ENCODE measurements at places on chromosomes 2 and 18. TPM values are rescaled to one million over a fixed set of nuclear protein-coding genes. Genes with fewer than 3 reads are reported as not detected.
A peak's percentile ranks its signal among the peaks of the same experiment; 100 is the strongest.

CTAGE1 gene
- 0.06 TPM for polyA plus RNA-seq

ARHGAP15 gene
- polyA plus RNA-seq = 0.10 TPM

TSPYL6 gene
- polyA plus RNA-seq = not detected

MBOAT2 gene
- 103 TPM for polyA plus RNA-seq

ANTXR1 gene
- polyA plus RNA-seq = 187 TPM

GPAT2 gene
- 0.38 TPM for polyA plus RNA-seq

HOXD11 gene
- polyA plus RNA-seq = 27.7 TPM

CYRIA gene
- polyA plus RNA-seq = not detected

TNS1 gene
- polyA plus RNA-seq = 78.6 TPM

CD8B gene
- not detected for polyA plus RNA-seq

EIF2B4 gene
- polyA plus RNA-seq = 55.2 TPM

DNA sequence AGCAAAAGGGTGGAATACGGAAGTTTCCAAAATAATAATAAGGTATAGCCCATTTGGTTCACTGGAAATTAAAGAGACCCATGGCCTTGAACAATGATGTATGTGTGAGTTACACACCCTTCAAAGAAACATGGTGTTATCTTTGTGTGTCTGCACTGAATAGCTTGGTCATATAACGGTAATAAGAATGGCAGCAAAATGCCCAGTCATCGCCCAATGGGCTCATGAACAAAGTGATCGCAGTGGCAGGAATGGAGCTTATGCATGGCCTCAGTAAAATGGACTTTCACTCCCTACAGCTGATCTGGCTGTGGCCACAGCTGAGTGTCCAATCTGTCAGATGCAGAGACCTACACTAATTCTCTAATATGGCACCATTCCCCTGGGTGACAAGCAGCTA is 201.3 kb downstream of the RPIA start:
- no peaks in the 10 kb centered on the region for H3K27me3 ChIP-seq
- no peak overlapping the region for H3K4me3 ChIP-seq
- H3K36me3 ChIP-seq = no peaks in the 10 kb centered on the region
- no peaks in the 10 kb centered on the region for H3K4me1 ChIP-seq

DNA sequence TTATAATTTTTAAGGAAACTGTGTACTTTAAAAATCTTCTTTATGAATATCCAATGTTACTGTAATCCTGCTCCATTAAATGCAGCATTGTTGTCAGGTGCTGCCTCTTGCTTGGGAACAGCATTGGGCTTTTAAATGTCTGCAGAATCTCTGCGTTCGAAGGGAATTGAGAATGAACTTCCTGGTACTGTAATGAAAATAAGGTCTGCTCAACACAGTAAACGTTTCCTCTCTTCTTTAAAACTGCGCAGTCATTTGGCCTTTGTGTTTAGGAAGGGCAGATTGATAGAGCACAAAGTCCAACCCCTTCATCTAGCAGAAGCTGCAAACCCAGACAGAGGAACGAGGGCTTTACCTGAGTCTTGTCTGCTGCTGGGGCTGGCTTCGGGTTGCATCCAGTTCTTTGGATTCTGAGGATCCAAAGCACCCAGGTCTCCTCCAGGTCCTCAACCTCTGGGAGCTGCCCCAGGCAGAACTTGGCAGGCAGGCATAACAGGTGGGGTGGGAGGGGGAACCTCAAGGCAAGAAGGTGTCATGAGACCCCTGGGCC is 104.5 kb downstream of the UGGT1 start:
- H3K36me3 ChIP-seq = no peaks in the 10 kb centered on the region
- H3K27me3 ChIP-seq = no peaks in the 10 kb centered on the region
- no peak overlapping the region for H3K4me3 ChIP-seq
- no peak overlapping the region for H3K27ac ChIP-seq
- no peak for DNase-seq
- H3K4me1 ChIP-seq = no peaks in the 10 kb centered on the region

DNA sequence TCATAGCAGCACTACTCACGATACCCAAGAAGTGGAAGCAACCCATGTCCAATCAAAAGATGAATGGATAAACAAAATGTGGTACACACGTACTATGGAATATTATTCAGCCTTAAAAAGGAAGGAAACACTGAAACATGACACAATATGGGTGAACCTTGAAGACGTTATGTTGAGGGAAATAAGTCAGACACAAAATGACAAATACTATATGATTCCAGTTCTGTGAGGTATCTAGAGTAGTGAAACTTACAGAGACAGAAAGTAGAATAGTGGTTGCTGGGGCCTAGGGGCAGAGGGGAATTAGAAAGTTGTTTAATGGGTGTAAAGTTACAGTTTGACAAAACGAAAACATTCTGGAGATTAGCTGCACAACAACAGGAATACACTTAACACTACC is 24.7 kb downstream of the TLK1 start:
- H3K4me3 ChIP-seq = no peak overlapping the region
- H3K27ac ChIP-seq = no peak overlapping the region
- H3K4me1 ChIP-seq = peaks cover under 1% of the 10 kb centered on the region
- H3K27me3 ChIP-seq = no peaks in the 10 kb centered on the region
- H3K36me3 ChIP-seq = no peaks in the 10 kb centered on the region

GRCh38 chr2:186610785-186611184 is 20.9 kb downstream of the ITGAV start:
- H3K4me1 ChIP-seq = no peaks in the 10 kb centered on the region
- no peak for DNase-seq
- no peaks in the 10 kb centered on the region for H3K27me3 ChIP-seq
- no peak overlapping the region for H3K27ac ChIP-seq
- H3K36me3 ChIP-seq = 0 out of 2 replicates have a peak, but pooled peaks cover 3% of the 10 kb centered on the region

- no peak overlapping the region for H3K27ac ChIP-seq
- H3K27me3 ChIP-seq = peaks cover 4% of the 10 kb centered on the region
- H3K4me3 ChIP-seq = no peak overlapping the region
- H3K36me3 ChIP-seq = no peaks in the 10 kb centered on the region
These were observed 140.7 kb downstream of the RNF144A start for GRCh38 chr2:7057865-7058400.

GRCh38 chr2:63301481-63301880 is 250.9 kb downstream of the OTX1 start:
- H3K27me3 ChIP-seq = no peaks in the 10 kb centered on the region
- no peaks in the 10 kb centered on the region for H3K36me3 ChIP-seq
- H3K4me1 ChIP-seq = no peaks in the 10 kb centered on the region
- no peak overlapping the region for H3K4me3 ChIP-seq

DNA sequence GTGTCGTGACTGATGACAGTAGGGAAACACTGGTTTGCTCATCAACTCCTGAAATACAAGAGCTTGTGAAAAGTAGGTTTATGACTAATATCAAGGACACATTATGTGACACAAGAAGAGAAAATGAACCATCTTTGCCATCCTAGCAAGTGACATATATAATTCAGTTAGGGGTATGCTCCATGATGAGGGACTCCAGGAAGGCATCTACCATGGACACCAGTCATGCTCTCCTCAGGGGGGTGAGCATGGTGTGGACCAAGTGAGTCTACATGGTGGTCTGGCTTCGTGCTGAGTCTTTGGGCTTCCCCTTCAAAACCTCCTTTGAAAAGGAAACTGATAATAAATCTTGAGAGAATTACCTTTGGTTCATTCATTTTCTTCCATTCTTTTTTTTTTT is 11.7 kb upstream of the SERPINB5 start:
- no peaks in the 10 kb centered on the region for H3K4me1 ChIP-seq
- DNase-seq = no peak
- peaks cover 10% of the 10 kb centered on the region for H3K27me3 ChIP-seq
- no peak overlapping the region for H3K27ac ChIP-seq

DNA sequence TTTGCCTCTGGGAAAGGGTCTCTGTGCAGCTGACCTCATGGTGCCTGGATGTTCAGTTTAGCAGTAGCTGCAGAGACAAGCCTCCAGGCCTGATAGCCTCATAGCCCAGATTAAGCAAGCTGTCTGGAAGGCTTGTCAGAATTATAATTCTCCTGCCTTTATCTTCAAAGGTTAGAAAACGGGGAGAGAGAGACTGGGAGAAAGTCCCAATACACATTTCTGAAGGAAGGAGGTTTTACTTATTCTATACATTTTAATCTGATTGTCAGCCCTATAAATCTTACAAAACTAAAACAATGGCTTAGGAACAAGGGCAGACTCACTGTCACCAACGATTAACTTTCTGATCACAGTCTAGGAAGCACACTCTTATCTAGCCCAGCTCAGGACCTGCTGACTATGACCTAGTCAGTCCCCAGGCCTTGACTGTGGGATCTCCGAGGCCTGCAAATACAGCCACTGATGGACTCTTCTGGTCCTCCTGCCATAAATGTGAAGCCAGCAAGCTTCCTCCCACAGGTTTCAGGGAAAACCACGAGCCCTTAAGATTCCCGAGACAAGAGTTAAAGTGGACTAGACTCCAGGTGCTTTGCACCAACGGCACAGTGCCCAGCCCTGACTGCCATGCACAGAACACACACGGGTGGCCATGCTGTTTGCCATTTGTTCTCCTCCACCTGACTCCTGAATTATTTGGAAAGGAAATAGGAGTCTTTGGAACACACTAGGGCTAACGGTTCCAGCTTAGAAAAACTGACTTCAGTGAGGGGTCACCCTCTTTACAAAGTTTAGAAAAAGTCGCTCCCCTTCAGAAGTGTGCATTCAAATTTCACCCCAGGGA is 111.4 kb upstream of the SMAD7 start:
- H3K27ac ChIP-seq = no peak overlapping the region
- no peaks in the 10 kb centered on the region for H3K36me3 ChIP-seq
- no peak for DNase-seq

DNA sequence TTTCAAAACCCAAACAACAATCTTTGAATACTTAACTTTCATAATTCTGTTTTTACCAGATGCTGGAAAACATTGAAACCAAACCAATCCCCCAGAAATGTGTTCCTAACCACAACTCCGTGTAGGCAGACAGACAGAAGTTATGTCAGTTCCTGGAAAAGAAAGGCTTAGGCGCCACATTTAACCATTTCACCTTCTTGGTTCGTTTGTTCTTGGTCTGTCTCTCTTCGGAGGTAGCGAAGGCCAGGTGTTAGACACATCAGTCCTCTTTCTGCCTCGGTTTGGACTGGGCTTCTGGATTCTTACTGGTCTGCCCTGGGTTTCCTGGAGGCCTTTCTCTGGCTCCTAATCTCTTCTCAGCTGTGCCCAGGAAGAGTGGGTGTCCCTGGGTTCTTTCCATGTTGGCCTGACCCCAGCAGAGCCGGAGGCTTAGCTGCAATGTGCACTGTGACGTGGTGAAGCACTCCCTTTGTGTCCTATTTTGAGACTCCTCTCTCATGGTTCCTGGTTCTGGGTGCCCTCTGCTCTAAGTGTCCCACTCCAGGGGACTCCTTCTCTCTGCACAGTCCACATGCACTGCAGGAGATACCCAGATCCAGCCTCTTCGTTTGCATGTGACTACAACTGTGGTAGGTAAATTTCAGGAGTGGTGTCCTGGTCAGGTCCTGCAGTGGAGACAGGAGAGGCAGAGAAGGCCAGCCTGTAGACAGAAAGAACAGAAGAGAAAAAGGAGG is 23.1 kb upstream of the RAB31 start:
- DNase-seq = peak; percentile 84
- H3K27ac ChIP-seq = peak overlapping the region; percentile 91
- H3K4me3 ChIP-seq = peak overlapping the region; percentile 57

GRCh38 chr18:74040459-74041332 is 106.9 kb downstream of the FBXO15 start:
- no peaks in the 10 kb centered on the region for H3K27me3 ChIP-seq
- H3K27ac ChIP-seq = no peak overlapping the region
- peak; percentile 56 for DNase-seq
- no peak overlapping the region for H3K4me3 ChIP-seq
- H3K4me1 ChIP-seq = no peaks in the 10 kb centered on the region
- no peaks in the 10 kb centered on the region for H3K36me3 ChIP-seq

GRCh38 chr2:75241696-75242095 is 42.4 kb upstream of the TACR1 start:
- no peaks in the 10 kb centered on the region for H3K36me3 ChIP-seq
- H3K27me3 ChIP-seq = no peaks in the 10 kb centered on the region
- no peak overlapping the region for H3K4me3 ChIP-seq
- H3K27ac ChIP-seq = no peak overlapping the region

- H3K27ac ChIP-seq = no peak overlapping the region
- H3K27me3 ChIP-seq = no peaks in the 10 kb centered on the region
- H3K36me3 ChIP-seq = no peaks in the 10 kb centered on the region
- H3K4me1 ChIP-seq = no peaks in the 10 kb centered on the region
- DNase-seq = peak; percentile 54
These were observed 124.8 kb downstream of the NUP35 start for GRCh38 chr2:183248866-183249567.

DNA sequence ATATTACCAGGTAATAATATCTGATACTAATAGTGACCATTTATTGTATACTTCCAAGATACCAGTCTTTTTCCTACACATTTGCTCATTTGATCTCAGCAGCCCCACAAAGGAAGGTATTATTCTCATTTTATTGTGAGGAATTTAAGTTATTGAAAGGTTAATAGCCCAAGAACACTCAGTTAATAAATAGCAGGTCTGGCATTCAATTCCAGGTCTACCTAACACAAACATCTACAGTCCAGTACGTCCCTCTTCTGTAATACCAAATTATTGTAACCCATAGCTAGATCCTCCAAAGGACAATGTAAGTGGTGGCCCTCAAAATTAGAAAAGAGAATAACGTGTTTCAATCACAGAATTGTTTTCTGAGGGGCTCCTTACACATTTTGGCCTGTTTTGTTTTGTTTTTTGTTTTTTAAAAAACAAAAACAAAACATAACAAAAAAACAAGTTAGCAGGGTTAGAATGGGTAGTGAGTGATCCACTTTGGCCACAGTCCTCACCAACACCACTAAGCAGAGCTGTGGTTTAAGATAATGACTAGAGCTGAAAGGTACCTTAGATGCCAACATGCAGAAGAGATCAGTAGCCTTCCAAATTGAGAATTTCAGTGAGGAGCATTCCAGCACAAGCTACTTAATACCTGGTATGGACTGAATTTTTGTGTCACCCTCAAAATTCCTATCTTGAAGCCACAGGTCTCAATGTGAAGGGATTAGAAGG is 137.5 kb downstream of the DYM start:
- H3K27ac ChIP-seq = no peak overlapping the region
- no peaks in the 10 kb centered on the region for H3K36me3 ChIP-seq
- no peaks in the 10 kb centered on the region for H3K27me3 ChIP-seq
- H3K4me3 ChIP-seq = no peak overlapping the region

- no peak overlapping the region for H3K4me3 ChIP-seq
- H3K27me3 ChIP-seq = no peaks in the 10 kb centered on the region
- no peaks in the 10 kb centered on the region for H3K36me3 ChIP-seq
- H3K27ac ChIP-seq = no peak overlapping the region
- DNase-seq = no peak
- peaks cover 17% of the 10 kb centered on the region for H3K4me1 ChIP-seq
These were observed 91.0 kb downstream of the SPTBN1 start for GRCh38 chr2:54546923-54547720.

- no peaks in the 10 kb centered on the region for H3K4me1 ChIP-seq
- no peaks in the 10 kb centered on the region for H3K27me3 ChIP-seq
- DNase-seq = no peak
- H3K36me3 ChIP-seq = no peaks in the 10 kb centered on the region
- H3K27ac ChIP-seq = no peak overlapping the region
- no peak overlapping the region for H3K4me3 ChIP-seq
These were observed 181.7 kb downstream of the ANKRD44 start for GRCh38 chr2:197128897-197129296.

DNA sequence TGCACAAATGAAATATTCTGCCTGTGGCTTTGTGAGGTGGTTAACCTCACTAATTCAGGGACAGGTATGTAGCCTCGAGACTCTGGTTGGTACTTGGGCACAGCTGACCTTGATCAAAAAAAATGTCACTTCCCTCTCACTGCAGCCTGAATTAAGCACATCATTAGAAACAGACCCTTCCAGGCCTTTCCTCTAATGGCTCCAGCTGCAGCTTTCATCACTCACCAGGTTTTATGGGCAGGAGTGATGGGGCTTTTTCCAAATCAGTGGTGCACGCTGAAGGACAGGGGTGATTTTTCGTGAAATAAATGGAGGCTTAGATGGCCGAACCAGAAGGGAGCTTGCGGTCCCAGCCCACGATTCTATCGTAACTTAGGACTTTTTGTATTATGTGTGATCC is 213.0 kb upstream of the RAB12 start:
- no peak overlapping the region for H3K4me3 ChIP-seq
- H3K27ac ChIP-seq = no peak overlapping the region
- no peaks in the 10 kb centered on the region for H3K27me3 ChIP-seq
- DNase-seq = no peak
- no peaks in the 10 kb centered on the region for H3K4me1 ChIP-seq
